Mononuclear cell (primary cell): ENCODE measurements at places on chromosomes 3 and 15. TPM values are rescaled to one million over a fixed set of nuclear protein-coding genes. Genes with fewer than 3 reads are reported as not detected.

ISLR gene
- not detected for total RNA-seq

ATP2B2 gene
- not detected for total RNA-seq

DNAJA4 gene
- total RNA-seq, result 22.0 TPM

CCDC13 gene
- total RNA-seq, result 0.94 TPM

C3orf70 gene
- not detected for total RNA-seq

FILIP1L gene
- total RNA-seq, result 0.42 TPM

GMNC gene
- not detected for total RNA-seq

GASK1A gene
- total RNA-seq, result 0.10 TPM

ARNT2 gene
- total RNA-seq, result not detected

GPR149 gene
- total RNA-seq, result not detected

ANKRD63 gene
- total RNA-seq, result not detected

SPRED1 gene
- 0.94 TPM for total RNA-seq

COL6A6 gene
- total RNA-seq, result under 0.01 TPM

PPM1M gene
- 31.2 TPM for total RNA-seq

SLC6A1 gene
- under 0.01 TPM for total RNA-seq

CCK gene
- not detected for total RNA-seq

ACSBG1 gene
- 0.52 TPM for total RNA-seq

GABRB3 gene
- 0.10 TPM for total RNA-seq

ST8SIA2 gene
- under 0.01 TPM for total RNA-seq

FHIT gene
- 16.9 TPM for total RNA-seq

ROBO1 gene
- total RNA-seq, result 0.42 TPM

TMEM42 gene
- total RNA-seq, result 3.7 TPM

FGF12 gene
- total RNA-seq, result under 0.01 TPM

DLEC1 gene
- total RNA-seq, result 1.7 TPM

GOLGA8R gene
- 2.2 TPM for total RNA-seq

SI gene
- not detected for total RNA-seq

SERPINI2 gene
- total RNA-seq, result not detected

ZNF80 gene
- total RNA-seq, result 1.2 TPM

DPH3 gene
- 7.9 TPM for total RNA-seq

MAGEF1 gene
- total RNA-seq, result 5.0 TPM

CMTM8 gene
- 2.9 TPM for total RNA-seq

SENP2 gene
- 48.4 TPM for total RNA-seq

GXYLT2 gene
- total RNA-seq, result 0.21 TPM

SLC2A2 gene
- total RNA-seq, result not detected

RYR3 gene
- total RNA-seq, result 0.10 TPM

TAMM41 gene
- total RNA-seq, result 16.8 TPM

MELTF gene
- total RNA-seq, result 9.1 TPM

CLDN18 gene
- under 0.01 TPM for total RNA-seq

ADAMTS9 gene
- not detected for total RNA-seq
